Stimulated activated CD4-positive, alpha-beta T cell treated with anti-CD3 and anti-CD28 coated beads, Interleukin-2, amount 100 ng/mL, for 4 hours (primary cell): ENCODE measurements at places on chromosomes 6 and 20.

GRCh38 chr20:25197183-25197869, 1.8 kb downstream of the ENTPD6 start:
- no peak for DNase-seq

DNA sequence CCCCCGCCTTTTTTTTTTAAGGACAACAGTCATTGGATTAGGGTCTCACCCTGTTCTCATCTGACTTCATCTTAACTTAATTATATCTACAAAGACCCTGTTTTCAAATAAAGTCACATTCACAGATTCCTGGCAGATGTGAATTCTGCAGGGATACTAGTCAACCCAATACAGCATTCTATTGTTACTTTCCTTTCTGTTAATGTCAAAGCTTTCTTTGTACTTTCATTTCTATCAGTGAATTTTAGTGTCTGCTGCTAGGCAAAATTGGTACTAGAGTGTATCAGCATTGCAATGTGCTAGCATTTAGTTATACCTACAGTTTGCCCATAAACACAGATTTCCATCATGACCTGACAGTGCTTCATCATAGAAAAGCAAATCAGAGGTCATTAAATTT, 281.9 kb downstream of the CDKAL1 start:
- no peak for DNase-seq

DNA sequence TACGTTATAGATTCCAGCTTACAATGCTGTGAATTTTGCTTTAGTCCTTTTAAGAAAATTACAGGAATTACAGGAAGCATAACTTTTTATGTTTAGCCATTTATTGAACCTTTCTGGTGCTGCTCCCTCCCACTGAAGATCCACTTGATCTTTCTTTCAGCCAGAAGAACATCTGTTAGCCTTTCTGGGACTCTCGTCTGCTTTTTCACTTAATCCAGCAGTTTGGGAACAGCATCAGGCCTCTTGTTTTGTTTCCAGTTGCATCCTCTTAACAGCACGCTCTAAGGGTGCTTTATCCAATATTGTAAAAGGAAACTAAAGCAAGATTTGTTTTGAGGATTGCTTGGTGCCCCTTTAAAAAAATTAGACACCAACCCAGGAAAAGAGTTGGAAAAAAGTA, 10.3 kb upstream of the CYP24A1 start:
- DNase-seq, result no peak

DNA sequence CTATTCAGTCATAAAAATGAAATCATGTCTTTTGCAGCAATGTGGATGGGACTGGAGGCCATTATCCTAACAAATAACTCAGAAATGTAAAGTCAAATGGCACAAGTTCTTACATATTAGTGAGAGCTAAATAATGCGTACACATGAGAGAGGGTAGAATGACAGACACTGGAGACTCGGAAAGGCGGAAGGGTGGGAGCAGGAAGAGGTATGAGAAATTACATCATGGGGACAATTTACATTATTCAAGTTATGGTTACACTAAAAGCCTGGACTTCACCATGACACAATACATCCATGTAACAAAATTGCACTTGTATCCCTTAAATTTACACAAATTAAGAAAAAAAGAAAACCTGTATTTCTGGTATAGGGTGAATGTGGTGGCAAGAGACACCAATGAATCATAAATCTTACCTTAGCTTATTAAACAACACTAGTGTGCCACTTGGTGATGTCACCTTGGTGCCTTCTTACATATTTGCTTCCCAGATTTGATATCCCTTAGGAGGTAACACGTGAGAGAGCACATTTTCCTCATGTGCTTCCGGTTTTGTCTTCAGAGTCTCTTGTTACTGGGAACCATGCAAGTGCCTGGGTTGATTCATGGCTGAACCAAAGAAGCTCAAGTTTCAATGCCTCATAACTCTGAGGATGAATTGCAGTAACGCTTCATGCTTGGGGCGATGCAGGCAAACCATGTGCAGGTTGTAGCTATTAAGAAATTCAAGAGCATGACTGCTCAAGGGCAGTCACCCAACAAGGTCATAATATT, 84.6 kb downstream of the DCDC2 start:
- no peak for DNase-seq

- no peak for DNase-seq
These were observed 166.1 kb downstream of the GRM4 start for GRCh38 chr6:33979750-33980149.

- peak; percentile 19 for DNase-seq
These were observed 114.7 kb downstream of the PSMB1 start for GRCh38 chr6:170438402-170438753.

DNA sequence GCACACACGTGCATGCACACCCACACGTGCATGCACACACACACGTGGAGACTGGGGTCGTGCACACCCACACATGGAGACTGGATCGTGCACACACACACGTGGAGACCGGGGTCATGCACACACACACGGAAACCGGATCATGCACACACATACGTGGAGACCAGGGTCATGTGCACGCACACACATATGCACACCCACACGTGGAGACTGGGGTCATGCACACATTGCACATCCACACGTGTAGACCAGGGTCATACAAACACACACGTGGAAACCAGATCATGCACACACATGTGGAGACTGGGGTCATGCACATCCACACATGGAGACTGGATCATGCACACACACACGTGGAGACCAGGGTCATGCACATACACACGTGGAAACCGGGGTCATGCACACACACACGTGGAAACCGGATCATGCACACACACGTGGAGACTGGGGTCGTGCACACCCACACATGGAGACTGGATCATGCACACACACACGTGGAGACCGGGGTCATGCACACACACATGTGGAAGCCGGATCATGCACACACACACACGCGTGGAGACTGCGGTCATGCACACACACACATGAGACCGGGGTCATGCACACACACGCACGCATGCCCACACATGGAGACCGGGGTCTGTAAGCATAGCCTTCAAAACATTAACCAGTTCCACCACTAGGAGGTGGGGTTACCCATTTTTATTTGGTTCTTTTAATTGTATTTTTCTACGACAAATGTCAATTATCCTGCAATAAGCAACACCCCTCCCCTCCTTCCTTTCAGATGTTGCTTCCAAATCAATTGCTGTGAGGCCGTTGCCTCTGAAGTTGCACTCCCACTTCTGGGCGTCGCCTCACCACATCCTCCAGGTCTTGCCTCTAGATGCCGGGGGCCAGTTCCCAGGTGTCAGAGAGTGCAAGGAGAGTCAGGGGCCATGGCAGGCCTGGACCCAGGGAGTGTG, 95.8 kb downstream of the TMEM242 start:
- no peak for DNase-seq

- no peak for DNase-seq
These were observed 13.6 kb upstream of the MYMX start for GRCh38 chr6:44202972-44203750.

- peak; percentile 48 for DNase-seq
These were observed 130.8 kb downstream of the JPH2 start for GRCh38 chr20:44056010-44056698.

DNA sequence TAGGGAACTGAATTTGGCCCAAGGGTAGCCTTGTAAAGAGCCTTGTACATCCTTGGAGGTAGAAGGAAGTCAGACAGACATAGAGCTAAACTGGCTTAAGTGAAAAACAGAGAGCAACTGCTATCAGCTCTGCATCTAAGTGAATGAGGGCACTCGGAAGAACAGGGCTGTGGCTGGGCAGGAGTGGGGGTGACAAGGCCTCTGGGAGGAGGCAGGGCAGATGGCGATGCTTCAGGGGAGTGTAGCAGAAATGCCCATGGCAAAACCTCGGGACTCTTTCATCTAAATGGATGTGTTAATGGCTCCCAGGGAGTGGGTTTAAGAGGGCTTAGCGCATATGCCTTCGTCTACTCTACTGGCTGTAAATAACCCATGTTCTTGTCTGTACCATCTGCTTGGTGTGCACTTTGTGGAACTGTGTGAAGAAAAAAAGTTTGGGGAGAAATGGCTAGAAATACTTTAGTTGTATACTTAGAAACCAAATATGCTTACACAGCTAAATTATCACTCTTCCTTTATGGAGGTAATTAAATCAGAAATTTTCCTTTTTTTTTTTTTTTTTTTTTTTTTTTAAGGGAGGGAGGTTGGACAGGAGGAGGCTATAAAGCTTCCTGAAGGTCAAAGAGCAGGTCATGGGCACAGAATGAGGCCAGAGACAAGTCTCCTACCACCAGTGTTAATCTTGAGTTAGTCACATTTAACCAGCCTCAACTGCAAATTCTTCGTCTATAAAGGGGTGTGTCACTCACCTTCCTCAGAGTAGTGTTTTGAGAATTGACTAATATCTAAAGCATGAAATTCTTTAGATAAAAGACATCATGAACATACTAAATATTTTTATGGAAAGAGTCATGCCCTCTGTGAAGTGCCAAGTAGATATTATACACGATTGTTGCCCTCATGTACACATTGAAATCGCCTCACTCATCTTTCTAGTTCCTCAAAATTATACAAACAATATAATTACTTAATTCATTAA, 60.9 kb downstream of the FYN start:
- no peak for DNase-seq

GRCh38 chr6:68008445-68008844, 626.6 kb upstream of the ADGRB3 start:
- no peak for DNase-seq

- DNase-seq, result no peak
These were observed 88.3 kb downstream of the SSR1 start for GRCh38 chr6:7224731-7225130.

DNA sequence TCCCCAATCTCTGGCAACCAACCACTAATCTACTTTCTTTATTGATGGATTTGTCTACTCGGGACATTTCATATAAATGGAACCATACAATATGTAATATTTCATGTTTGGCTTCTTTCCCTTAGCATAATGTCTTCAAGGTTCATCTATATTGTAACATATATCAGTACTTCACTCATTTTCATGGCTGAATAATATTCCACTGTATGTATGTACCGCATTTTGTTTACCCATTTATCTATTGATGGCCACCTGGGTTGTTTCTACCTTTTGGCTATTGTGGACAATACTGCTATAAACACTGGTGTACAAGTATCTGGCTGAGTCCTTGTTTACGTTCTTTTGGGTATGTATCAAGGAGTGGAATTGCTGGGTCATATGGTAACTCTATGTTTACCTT, 48.4 kb downstream of the PANK2 start:
- DNase-seq, result no peak

GRCh38 chr20:13755809-13756208, 28.9 kb downstream of the ESF1 start:
- no peak for DNase-seq

DNA sequence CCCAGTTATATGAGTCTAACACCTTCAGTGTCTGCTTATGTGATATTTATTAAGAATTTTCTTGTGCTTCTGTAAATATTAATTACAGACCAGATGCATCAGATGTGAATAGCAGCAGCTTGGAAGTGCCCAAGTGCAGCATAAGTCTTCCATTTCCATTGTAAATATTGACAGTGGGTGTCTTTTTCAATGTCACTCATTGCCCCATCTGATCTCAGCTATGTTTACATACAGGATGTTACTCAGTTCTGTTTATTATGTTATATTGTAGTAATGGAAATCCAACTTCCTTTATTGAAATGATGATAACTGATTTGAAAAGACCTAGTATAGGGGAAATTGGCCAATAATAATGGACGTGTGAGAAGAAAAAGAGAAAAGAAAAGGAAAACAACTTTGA, 296.7 kb downstream of the SAMD5 start:
- no peak for DNase-seq

- no peak for DNase-seq
These were observed 185.2 kb downstream of the FARS2 start for GRCh38 chr6:5446362-5447075.

DNA sequence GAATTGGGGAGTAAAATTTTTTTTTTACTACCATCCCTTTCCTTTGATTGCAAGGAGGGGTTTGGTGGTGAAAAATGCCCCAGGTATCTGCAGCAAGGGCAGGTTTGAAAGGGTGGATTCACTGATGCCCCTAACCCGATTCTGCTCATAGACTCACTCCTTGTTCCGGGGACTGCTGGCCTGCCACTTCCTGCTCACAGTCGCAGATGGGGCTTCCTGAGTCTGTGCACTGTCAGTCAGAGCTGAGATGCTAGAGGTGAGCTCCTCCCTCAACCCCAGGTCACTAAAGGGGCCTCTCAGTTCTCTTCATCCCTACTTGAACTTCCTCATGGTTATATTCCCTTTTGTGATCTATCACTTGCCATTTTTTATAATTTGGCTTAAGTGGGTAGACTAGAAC, 357.9 kb downstream of the FARS2 start:
- peak; percentile 9 for DNase-seq

DNA sequence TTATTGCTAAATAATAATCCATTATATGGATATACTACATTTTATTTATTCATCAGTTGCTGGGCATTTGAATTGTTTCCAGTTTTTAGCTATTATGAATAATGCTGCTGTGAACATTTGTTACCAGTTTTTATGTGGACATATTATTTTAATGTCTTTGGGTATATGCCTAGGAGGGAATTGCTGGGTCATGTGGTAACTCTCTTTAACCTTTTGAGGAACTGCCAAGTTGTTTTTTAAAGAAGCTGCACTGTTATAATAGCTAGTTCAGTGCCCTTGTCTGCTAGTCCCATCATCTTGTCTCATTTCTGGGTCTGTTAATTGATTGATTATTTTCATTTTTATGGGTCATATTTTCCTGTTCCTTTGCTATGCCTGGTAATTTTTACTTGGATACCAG, 56.3 kb downstream of the FOXO3 start:
- no peak for DNase-seq

DNA sequence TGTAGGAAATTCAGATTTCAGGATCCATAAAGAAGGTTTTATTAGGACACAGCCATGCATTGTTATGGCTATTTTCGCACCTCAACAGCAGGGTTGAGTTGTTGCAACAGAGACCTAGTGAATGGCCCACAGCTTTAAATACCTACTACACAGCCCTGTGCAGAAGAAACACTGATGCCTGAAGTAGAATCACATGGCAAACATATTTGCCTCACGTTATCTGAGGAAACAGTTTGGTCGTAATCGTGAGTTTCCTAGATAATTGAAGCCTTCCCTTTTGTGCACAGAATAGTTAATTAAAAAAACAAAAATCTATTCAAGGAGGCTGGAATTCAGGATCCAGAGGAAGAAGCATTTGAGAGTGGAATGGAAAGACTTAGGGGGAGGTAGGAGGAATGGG, 55.1 kb downstream of the GCNT2 start:
- no peak for DNase-seq

- peak; percentile 81 for DNase-seq
These were observed 4.5 kb upstream of the TAF8 start for GRCh38 chr6:42045538-42046460.

GRCh38 chr6:103167345-103168071, 1692.2 kb downstream of the HACE1 start:
- DNase-seq, result no peak

DNA sequence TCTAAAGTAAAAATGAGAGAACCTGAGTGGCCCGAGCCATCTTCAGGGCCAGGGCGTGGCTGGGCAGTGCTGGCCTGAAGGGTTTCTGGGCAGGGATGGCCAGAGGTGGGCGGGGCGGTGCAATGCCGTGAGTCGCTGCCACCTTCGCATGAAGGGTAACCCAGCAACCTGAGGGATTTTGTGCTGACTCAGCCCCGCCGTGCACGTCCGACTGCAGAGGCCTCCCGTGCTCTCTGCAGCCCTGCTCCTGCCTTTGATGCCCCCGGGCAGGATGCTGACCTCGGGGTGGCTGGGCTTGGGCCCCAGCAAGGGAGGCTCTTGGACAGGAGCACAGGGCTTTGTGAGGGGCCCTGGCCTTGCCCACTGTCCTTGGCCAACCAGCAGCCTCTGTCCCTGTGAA, 81.7 kb upstream of the GATA5 start:
- no peak for DNase-seq
